RKO (cell line): ENCODE measurements at places on chromosomes 4 and X.

DNA sequence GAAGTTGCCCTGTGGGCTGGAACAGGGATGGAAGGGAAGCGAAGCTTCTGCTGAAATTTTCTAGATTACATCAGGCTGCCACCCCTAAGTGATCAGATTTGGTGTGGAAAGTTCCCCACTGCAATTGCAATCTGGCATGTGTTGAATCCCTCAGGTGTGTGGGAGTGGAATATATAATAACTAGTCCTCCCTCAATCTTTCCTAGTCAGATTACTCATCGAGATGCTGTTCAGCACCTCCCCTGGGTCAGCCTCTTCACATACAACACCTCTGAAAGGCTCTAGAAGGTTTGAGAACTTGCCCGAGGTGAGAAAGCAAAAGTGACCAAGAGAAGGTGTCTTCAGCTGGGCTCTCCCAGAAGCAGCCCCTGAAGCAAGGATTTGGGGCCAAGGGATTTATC is 336.8 kb downstream of the BCOR start:
- DNase-seq, result no peak

DNA sequence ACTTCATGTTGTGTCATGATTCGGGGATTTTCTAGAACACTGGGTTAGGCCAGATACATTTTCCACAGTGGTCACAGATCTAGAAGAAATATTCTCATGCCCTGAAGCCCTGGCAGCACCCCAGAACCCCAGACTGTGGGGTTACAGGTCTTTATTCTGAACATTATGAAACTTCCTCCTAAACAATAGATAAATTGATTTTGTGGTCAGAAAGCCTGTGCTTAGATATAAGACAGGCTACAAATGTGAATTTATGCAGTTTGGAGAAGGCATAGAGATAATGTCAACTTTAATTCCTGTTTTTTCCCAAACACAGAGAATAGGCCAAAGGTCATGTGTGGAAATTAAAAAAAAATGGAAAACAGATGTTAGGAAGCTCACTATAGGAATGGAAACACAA is 492.9 kb downstream of the SPRY1 start:
- no peak for DNase-seq

GRCh38 chr4:56750231-56750630 is 69.1 kb upstream of the HOPX start:
- DNase-seq, result no peak

GRCh38 chr4:15809466-15809865 is 31.3 kb downstream of the CD38 start:
- DNase-seq, result no peak

DNA sequence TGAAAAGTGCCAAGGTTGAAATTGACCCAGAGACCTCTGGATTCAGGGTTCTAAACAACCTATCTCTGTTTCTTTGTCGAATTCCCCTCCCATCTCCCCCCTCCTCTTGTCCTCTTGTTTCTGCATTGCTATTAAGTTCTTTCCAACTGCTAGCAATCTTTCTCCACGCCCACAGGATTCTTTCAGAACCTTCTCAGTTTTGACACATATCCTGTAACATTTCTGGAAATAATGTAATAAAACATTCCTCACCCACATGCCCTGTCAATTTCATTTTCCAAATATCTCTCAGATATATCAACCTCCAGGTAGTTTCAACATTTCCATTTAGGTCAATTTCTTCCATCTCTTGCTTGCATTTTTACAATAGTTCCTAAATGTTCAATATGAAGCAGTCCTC is 1105.9 kb downstream of the ARAP2 start:
- no peak for DNase-seq

DNA sequence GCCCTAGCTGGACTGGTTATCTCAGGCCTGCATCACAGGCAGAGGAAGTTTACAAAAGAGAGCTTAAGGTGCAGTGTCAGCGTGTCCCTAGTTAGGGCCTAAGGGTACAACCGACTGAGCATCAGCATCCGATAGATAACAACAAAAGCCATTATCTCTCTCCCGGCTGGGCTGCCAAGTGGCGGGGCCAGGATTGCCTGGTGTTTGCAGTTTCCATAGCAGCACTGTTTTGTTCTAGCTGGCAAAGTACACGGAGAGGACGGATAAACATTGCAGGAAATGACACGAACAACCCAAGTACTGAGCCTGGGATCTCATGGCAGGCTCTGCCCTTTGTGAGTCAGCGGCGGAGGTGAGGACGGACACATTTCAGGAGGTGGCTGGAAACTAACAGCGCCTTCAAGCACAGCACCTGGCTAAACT is 104.7 kb upstream of the NOCT start:
- DNase-seq, result no peak

DNA sequence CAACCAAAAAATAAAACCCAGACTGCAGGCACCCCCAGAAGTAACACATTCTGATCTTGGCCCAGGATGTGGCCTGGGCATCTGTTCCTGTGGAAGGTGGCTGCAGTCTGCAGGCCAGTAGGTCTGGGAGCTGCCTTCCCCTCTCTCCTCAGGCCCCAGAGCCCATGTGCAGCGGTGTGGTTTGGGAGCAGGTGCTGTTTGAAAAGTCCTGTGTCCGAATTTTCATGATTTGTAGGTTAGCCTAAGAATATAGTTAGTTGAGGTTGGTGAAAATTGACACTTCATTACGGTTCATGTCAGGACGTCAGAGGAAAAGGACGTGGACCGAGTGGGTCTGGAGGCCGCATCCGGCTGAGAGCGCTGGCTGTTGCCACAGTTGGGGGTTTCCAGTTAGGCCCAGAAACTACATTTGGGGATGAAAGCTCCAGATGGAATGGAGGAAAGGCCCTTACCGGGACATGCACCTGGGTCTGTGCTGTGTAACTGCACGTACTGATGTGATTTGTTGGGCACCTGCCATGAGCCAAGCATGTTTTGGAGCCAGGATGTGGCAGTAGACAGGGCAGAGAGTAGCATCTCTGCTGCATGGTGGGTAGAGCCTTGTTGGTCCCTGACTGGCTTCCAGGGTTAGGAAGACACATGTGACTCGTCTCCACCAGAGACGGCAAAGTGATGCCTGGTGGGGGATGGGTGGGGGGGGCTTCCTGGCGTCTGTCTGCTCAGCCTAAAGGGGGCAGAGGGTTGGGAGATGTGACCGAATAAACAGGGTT is 21.7 kb upstream of the HGFAC start:
- DNase-seq, result no peak
